ENCODE measurements at places on chromosomes 13 and 19.

DNA sequence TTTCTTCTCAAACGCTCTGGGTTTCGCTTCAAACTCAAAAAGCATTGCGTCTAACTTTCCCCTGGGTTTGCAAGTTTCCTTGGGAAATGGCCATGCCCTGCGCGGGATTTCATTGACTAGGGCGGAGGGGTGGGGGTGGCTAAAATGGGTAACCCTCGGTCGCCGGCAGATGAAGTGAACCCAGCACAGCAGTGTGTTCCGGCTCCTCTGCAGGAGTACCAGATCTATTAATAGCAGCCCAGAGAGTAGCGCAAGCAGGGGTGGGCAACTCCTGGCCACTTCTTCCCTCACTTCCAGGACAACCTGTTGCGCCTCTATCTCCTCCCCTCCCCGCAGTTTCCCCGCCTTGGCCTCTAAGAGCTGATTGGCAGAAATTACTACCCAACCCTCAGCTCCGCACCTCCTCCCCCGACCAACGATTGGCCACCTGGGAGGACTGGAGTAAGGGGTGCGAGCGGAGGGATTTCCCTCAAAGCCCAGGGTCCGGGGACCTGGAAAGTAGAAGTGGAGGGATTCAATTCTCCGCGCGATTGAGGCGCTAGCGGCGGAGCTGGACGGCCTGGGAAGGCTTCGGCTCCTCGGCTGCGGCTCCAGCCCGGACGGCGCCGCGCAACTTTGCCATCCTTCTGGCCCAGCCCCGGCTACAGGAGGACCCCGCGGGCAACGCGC, at the start of gene FREM2:
Gene FREM2 (plus strand): TSS at position 501 of the 669 bp plus-strand sequence. CDS start 268 bp downstream, outside the sequence.
- DNase-seq = peak; percentile 58

DNA sequence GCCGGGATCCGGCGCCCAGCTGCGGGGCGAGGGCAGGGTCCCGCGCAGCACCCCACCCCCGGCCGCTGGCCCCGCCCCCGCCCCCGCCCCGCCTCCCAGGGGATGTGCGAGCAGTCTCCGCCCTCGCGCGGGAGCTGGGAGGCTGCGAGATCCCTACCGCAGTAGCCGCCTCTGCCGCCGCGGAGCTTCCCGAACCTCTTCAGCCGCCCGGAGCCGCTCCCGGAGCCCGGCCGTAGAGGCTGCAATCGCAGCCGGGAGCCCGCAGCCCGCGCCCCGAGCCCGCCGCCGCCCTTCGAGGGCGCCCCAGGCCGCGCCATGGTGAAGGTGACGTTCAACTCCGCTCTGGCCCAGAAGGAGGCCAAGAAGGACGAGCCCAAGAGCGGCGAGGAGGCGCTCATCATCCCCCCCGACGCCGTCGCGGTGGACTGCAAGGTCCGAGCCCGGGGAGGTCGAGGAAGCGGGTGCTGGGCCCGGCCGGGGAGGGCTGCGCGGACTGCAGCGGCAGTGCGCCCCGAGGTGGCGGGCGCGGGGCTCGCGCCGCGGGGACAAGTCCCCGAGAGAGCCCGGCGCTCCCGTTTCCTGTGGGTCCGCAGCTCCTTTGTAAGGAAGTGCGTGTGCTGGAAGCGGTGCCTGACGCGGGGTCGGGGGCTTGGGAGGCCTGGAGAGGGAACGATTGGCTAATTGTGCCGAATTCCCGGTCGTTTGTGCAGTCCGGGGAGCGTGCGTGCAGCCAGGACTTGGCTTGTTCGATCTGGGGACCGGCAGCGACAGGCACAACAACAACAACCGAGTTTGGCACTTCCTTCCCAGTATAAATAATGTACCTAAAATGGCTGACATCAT, at the start of gene ITM2B:
Gene ITM2B (plus strand): TSS at position 161 of the 843 bp plus-strand sequence. CDS start 155 bp downstream, at position 316.
- DNase-seq = no peak

DNA sequence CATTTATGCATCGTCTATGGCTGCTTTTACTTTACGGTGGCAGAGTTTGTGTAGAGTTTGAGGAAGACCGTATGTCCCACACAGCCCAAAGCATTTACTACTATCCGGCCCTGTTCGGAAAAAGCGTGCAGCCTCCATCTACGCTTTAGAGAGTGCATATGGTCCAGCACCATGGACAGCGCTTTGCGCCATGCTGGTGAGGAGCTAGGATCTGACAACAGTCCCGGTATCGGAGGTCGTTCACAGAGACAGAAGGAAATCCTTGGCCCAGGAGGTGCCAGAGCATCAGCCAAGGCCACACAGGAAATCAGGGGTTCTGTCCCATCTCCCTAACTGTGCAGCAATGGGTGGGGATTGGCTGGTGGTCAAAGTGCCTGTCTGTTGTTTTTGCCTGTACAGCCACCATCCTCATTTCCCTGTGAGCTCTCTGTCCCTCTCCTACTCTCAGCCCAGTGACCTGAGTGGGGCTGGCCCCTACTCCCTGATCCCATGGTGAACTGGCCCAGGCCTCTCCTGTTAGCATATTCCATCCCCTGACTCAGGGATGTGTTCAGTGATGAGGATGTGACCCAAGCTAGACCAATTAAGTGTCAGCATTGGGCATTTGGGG, 16.2 kb upstream of the PRODH2 start:
- peak; percentile 33 for DNase-seq

- no peak for DNase-seq
Measured at GRCh38 chr13:58300974-58301681, 669.6 kb downstream of the PCDH17 start.

DNA sequence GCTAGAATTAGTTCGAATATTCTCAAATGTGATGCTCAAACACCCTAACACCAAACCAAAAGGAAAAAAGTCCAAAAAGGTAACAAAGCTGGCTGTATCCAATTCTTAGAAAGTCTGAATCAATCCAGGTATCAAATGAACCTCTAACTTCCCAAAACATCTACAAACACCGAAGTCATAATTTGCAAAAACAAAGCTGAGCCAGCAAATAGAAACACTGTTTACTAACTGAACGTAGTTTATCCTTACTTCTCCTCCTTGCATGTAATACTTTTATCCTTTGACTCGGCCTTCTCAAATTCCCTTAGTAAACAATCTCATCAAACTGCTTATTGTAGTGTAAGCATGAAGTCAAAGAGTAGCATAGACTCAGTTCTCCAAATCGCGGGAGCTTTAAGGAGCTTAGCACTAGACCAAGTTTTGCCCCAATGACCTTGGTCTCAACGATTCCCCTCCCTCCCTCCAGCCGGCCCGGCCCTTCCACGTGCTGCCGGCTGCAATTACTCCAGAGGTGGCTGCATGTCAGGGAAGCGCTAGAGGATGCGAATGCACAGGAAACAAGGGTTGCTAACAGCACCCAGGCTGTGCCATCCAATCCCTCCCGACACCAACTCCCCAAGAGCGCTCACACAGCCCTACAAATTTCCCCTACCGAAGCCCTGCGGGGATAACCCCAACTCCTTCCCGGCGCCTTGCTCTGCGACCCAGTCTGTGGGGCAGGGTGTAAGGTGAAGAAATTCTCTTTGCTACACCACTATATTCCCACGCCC, 693 bp downstream of the XPO4 start:
- DNase-seq = no peak

GRCh38 chr13:76944456-76944855, 3.9 kb upstream of the ACOD1 start:
- no peak for DNase-seq

DNA sequence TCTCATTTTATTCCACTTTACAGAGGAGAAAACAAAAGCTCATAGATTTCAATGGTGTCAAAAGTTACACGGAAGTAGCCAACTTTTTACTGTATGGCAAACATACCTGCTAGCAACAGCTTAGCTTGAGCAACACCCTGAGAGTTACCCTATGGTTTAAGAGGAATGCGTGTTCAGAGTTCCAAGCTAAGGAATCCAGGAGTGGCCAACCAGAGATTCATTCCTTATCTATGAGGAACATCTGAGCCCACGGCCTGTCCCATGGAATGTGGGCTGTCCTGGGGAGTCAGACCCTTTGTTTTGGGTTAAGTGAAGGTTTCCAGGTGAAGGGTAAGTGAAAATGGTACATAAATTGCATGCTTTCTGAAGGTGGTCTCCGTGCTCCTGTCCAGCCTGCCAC, 67.5 kb downstream of the STARD13 start:
- DNase-seq = no peak

- no peak for DNase-seq
Measured at GRCh38 chr13:27979001-27979643, 9.4 kb downstream of the URAD start.

DNA sequence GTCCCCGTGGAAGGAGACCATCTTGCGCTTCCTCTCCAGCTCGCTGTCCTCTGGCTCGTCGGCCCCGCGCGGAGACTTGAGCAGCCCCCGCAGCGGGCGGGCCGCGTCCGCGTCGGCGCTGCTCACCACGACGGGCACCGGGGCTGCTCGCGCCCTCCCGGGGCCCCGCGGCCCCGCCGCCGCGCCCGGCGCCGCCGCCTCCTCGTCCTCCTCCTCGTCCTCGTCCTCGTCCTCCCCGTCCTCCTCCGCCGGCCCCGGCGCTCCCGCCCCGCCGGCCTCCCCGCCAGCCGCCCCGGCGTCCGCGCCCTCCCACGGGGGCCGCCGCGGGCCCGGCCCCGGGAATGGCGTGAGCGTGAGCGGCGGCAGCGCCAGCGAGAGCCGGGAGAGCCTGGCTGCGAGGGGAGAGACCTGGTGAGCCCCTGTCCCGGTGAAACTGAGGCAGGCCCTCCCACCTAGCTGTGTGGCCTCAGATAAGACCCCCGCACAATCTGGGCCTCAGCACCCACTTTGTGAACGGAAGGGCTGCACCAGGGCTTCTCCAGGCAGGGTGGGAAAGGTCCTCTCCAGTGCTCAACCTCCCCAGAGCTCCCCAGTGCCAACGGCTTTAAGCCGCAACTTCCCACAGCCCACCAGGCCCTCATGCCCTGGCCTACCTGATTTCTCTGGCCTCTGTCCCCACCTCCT, 17.8 kb downstream of the LMTK3 start:
- DNase-seq = no peak

DNA sequence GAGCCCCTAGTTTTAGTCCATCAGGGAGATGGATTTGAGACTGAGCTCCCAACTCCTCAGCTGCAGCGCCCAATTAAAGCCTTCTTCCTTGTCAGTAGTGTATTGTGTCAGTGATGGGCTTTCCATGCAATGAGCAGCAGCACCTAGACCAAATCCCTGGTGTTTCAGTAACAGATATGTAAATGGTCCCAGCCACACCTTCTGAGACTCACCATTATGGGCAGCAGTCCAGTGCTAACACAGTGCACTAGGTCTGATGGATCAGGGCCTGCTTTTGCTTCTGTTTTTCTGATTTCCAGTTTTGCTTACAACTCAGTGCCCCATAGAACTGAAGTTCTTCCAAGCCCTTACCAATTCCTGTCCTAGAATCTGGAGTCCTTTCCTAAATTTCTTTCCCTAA, 41.8 kb upstream of the MIR17HG start:
- DNase-seq = no peak

- DNase-seq = no peak
Measured at GRCh38 chr13:41565216-41565615, 107.9 kb downstream of the RGCC start.

DNA sequence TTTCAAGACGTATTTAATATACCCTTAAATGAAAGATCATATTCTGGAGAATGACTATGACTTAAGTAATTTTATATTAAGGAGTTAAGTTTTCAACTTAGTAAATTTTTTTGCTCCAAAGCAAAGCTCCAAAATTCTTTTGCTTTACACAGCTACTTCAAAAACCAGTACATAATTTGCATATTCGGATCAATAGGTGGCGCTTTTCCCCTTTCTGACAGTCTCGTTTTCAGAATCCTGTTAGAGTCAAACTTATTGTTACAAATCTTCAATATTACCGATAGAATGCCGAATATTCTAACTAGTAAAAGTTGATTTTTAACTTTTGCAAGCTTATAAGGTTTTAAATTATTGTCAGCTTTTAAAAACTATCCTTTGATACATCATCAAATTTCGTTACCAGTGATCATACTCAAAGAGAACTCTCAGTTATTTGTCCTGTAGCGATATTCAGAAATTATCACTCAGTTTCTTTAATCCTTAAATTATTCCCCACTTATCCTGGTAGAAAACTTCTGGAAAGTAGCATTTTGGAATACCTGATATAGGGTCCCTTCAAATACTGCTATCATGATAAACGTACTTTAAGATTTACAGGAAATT, 852.7 kb upstream of the KLHL1 start:
- DNase-seq = no peak

GRCh38 chr13:57633950-57634838, 2.6 kb downstream of the PCDH17 start:
- DNase-seq = no peak

DNA sequence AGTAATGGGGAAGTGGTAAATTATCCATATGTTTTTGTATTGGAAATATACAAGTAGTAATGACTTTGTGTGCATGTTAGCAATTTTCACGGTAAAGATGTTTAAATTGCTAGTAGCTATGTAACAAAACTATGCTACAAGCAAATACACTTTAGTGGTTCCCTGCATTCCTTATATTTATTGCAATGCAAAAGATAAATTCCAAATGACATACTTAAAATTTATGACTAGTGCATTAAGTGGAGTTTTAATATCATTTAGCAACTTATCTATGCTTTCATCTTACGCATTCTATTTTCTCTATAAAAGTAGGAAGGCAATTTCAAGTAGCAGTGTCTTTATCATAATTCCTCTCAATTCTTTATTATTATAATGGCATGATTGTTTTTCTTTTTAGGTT, 482.8 kb downstream of the SLITRK5 start:
- DNase-seq = no peak

GRCh38 chr13:99151516-99151915, 49.1 kb upstream of the UBAC2 start:
- no peak for DNase-seq

DNA sequence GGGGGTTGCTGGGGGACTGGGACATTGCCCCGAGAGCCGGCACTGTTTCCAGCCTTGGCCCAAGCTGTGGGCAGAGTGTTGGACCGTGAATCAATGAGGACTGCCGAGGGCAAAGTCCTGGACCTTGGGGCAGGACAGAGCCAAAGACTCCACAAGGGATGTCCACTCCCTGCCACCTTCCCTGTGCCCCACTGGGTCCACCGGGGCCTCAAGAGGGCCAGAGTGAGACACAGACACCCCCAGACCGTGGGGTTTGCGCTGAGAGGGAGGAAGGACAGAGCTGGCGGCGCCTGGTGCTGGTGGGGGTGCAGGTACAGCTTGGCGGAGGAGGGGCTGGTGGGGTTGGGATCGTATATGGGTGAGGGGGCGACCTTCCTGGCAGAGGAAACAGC, 11.8 kb downstream of the MAST3 start:
- no peak for DNase-seq

DNA sequence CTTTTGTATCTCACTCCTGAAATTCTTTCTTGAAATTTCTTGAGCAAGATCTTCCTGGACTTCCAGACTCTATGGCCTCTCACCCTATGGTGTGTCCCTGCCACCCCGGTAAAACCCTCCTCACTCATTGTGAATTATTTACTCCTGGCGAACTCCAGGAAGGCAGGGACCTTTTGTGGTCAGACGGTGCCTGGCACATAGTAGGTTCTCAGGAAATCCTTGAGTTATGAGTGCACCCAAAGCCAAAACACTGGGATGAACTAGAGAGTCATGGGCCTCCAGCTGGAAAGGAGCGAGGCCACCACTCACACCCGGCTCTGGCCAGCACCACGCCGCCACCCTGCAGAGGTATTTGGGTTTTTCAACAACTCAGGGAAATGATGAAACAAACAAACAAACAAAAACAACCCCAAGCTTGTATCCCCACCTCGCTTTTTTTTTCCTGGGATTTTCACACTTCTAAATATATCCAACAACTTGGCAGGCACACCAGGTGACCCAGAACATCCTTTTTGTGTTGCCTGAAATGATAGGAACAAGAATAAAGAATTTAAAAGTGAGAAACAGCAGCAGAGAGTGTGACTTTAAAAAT, 11.2 kb downstream of the HPN start:
- DNase-seq = no peak

GRCh38 chr13:112983428-112984196, 14.6 kb downstream of the MCF2L start:
- no peak for DNase-seq

Data from NCI-H1048 (cell line).